CD4-positive, alpha-beta T cell treated with Interleukin-21 for 1 hour (primary cell): ENCODE measurements at places on chromosomes 7 and 10.
A peak's percentile ranks its signal among the peaks of the same experiment; 100 is the strongest.

DNA sequence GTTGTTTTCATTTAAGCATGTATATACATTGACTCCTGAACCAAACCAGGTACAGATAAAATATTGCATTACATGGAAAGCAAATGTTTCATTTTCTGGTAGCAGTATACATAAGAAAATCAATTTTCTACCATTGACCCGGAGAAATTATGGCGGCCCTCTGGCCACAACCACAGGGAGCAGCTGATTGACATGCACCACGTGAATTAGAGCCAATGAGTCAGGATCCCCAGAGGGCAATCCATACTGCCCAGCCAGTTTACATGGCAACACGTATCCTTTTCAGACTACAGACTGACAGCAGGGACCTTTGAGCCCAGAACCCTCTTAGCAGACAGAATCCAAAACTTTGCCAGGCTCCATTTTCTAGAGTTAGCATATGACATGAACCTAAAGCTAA lies 272.2 kb upstream of the NEBL start:
- DNase-seq: no peak

DNA sequence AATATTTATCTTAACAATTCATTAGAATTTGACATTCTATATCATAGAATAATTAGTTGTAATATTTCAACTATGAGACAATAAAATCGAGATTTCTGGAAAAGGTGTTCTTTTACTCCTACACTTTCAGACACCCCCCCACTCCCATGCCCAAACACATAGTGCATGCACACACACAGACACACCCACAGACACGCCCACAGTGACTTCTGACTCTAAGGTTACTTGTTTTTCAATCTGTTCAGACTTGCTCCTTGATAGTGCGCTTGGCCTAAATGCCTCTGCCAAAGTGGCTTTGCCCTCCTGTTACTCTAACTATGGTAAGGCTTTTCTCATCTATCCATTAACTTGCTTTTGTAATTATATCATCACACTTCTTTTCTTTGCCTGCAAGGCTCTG lies 144.0 kb upstream of the PPP1R3A start:
- no peak for DNase-seq

DNA sequence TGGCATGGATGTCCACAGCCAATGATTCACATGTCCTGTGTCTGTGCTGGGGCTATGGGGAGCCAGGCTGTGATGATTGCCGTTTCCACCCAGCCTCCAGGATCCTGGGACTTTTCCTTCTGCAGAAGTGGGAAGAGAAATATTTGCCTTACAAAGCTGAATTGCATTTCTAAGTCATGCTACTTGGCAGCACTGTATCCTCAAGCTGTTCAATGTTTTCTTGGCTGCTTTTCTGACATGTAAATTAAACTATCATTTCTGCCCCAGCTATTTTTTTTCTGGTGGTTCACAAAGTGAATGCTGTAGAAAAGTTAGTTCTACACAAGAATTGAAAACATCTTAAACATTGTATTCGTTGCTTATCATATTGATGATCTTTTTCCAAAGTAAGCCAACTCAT lies 51.9 kb upstream of the TCERG1L start:
- DNase-seq: no peak

DNA sequence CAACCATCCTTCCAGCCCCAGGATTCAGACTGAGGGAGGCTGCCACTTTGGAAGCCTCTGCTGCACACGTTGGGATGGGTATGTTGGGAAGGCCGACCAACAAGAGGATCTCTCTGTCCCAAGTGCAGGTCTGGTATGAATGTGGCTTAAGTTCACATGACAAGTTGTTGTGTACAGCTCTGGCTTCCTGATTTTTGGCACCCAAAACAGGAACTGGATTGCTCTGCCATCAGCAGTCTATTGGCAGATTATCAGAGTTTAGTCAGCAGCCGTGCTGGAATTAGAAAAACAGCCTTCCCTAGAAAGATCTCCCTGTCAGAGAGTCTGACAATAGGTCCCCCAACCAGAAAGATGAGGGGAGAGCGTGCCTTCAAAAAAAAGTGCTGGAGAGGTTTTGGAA lies 66.9 kb downstream of the GOLGA7B start:
- DNase-seq: no peak

DNA sequence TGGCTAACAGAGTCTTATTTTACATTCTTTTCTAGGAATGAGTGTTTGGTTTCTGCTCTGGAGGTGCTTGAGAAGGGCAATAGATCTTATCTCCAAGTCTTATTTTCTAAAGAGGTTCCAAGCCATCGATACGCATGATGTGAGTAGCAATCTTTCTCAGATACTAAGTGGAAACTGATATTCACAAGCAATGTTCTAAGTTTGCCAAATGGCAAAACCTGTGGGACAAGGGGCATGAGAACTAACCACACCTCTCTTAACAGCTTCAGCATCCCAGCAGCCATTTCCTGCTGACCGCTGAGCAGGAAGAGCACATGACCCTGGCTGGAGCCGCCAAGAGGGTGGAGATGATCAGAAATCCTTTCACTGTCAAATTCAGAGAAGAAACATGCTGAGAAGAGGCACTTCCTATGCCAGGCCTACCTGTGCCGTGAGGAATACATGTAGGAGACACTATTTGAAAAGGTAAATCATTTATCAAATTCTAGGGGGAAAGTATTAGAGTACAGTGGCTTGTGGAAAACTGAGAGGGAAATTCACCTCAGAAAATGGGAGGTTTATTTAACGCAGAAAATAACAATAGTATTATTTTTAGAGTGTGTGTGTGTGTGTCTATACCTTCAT lies 35.2 kb downstream of the CCDC71L start:
- DNase-seq: no peak

DNA sequence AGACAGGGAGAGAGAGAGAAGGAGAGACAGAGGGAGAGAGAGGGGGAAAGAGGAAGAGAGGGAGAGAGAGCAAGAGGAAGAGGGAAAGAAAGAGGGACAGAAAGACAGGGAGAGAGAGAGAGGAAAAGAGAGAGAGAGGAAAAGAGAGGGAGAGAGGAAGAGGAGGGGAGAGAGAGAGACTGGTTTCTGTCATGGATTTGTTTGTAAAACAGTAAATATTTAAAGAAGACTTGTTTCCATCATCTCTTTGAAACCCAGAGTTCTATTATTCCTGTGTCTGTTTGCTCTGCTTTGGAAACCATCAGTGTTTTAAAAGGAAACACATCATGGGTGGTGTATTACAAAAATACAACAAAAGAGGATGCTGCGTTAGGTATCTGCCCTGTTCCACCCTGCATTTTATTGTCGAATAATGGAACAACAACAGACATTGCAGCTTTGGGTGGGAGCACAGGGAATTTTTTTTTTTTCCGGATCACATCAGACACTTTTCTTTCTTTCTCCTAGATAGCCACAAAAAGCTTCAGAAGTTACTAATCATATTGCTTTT lies 150.7 kb upstream of the RSU1 start:
- DNase-seq: no peak

GRCh38 chr10:102408728-102409603 lies 9.6 kb downstream of the PSD start:
- DNase-seq: peak; percentile 78

GRCh38 chr10:60384708-60385398 lies 4.8 kb downstream of the ANK3 start:
- no peak for DNase-seq

DNA sequence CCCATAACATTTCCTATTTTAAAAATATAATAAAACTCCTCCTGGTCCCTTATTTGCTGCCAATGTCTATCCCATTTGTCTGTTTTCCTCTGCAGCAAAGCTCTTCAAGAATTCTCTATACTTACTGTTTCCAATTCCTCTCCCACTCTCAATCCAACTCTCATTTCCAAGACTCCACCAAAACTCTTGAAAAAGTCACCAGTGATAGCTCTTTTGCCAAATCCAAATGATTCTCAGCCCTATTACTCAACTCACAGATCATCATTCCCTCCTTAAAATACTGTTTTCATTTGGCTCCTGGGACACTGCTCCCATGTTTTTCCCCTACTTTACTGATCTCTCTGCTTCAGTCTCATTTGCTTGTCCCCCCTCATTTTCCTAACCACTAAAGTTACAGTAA lies 139.4 kb downstream of the HIBADH start:
- no peak for DNase-seq

- DNase-seq: no peak
Measured at GRCh38 chr7:78234634-78235033, 436.1 kb downstream of the PHTF2 start.

DNA sequence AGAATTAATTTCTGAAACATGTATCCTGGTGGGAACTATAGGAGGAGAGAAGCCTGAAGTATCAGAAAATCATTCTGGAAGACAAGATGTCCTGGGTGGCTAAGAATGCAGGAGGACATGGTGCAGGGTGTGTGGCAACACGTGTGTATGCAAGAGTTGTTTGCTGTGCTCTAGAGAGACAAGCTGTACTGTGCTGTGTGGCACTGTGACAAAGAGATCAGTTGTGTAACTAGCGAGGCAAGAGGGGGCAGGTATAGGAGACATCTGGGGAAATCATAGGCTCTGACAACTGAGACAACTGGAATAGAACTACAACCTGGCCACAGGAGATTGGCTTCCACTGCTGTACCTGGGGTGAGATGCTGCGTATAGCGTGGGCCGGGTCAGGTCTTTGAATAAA lies 9.3 kb downstream of the ITGA8 start:
- no peak for DNase-seq

DNA sequence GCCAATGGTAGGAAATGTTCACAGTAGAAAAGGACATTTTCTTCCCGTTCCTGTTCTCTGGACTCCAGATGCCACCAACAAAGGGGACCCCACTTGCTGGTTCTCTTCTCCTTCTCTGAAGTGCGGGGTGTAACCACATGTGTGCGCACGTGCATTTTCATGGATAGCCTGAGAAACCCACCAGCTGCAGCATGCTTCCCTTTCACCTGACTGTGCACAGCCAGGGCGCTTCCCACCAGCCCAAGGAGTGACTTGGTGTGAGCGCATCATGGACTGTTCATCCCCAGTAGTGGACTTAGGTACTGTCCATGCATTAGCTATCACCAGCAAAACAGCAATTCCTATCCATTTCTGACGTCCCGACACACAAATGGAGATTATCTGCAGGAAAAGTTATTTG lies 29.6 kb upstream of the DPYSL4 start:
- DNase-seq: no peak

DNA sequence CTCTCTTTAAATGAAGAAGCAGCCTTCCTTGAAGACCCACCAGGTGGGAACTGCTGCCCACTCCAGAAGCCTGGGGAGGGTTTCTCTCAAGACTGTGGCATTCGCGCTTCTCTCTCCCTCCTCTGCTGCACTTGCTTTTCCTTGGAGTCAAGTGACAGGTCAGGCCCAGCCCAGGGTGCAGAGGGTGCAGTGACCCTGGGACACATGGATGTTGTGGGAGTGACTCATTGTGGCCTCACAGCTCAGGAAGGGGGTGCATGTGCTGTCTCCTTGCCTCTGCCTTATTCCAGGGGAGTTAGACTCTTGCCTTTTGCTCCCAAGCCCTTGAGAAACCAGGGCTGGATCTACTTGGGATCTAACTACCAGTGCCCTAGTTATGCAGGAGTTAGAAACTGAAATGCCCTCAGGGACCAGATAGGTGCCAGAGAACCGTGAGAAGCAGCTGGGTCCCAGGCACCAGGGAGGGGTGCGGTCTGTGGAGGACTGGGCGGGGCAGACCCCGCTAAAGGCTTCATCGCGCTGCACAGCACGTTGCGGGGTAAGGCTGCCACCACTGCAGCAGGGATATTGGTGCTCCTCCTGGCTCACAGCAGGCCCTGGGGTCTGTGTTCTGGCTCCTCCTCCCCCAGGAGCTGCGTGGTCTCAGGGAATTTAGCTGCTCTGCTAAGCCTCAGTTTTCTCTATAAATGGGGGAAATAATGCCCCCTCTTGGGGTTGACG lies 11.4 kb downstream of the FAM241B start:
- no peak for DNase-seq

- DNase-seq: no peak
Measured at GRCh38 chr7:44639671-44640321, 33.4 kb downstream of the OGDH start.

GRCh38 chr7:96169439-96169838 lies 152.5 kb downstream of the SLC25A13 start:
- no peak for DNase-seq

DNA sequence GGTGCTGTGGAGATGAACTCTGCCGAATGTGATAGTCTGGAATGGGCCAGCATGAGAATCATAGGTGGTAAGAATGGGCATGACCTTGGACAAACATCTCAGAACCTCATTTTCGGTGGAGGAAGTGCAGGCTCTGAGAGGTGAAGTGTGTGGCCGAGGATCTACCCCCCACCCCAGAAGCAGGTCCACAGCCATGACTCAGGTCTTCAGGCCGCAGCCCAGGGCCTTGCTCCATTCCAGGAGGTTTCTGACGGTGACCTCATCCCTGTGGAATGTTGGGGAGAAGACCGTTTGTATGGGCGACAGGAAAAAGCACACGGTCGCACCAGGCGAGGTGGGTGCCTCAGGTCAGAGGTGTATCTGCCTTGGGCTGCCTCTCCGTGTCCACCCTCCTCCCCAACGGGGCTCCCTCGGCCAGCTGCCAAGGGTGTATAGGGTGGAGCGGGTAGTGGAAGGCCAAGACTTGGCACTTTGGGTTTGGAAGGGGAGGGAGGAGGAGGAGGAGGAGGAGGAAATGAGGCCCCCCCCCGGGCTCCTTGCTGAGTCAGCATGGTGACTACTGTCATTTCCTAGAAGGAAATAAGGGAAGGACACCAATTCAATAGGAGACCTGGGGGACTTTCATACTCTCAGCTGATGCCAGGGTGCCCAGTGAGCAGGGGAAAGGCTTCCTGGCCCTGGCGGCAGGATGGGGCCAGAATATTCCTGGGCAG lies 168.0 kb upstream of the RHEB start:
- no peak for DNase-seq

DNA sequence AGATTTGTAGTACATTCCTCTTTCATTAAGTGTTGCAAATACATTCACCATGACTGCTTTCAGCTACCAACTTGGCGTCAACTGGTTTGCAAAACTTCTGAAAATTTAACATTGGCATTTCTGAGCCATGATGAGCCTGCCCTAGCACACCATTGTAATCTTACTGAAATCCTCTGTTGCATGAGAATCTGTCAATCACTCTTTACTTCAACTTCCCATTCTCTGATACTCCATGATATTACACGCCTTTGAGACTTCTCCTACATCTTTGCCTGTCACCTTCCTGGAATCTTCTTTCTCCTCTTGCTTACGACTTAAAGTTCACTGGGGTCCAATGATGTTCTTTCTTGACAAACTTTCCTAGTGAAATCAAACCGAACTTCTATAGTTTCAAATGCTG lies 32.2 kb downstream of the EBLN1 start:
- no peak for DNase-seq

DNA sequence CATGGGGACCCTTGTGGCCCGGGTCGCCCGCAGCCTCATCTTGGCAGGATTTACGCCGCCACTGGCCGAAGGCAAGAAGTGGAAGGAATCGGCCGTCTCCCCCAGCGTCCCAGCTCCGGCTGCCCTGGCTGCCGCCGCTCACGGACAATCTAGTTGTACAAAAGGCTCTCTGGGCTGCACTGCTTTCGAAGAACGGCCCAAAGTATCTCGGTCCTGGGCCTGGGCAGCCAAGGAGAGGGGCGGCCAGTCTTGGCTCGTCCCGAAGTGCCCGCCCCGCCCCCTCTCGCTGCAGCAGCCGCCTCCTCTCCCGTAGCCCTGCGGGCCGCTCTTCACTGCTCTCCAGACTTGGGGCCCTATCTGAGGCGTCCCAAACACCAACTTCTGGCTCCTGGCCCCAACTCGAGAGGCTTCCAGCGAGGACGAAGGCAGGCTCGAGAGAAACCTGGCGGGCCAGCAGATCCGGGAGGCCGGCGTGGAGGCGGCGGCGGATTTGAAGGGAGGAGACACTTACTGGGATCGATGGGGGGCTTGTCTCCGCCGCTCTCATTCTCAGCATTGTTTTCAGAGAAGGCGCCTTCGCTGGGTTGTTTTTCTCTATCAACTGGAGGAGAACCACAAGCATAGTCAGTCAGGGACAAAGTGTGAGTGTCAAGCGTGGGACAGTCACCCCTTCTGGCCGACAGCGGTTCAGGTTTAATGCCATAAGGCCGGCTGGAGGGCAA lies 809 bp downstream of the HOXA9 start:
- no peak for DNase-seq
